ENCODE measurements at places on chromosomes 5 and 9. TPM values are rescaled to one million over a fixed set of nuclear protein-coding genes. Genes with fewer than 3 reads are reported as not detected.

UGCG gene
- total RNA-seq: 105 TPM

SLC34A3 gene
- total RNA-seq: not detected

MYO10 gene
- 19.0 TPM for total RNA-seq

NR2F1 gene
- total RNA-seq: 92.0 TPM

ANAPC2 gene
- total RNA-seq: 10.7 TPM
